Activated naive CD8-positive, alpha-beta T cell treated with anti-CD3 and anti-CD28 coated beads, Interleukin-2, amount 10 ng/mL, durations not matched to agents 7 days and 5 days (primary cell): ENCODE measurements at places on chromosomes 2 and 18.

DNA sequence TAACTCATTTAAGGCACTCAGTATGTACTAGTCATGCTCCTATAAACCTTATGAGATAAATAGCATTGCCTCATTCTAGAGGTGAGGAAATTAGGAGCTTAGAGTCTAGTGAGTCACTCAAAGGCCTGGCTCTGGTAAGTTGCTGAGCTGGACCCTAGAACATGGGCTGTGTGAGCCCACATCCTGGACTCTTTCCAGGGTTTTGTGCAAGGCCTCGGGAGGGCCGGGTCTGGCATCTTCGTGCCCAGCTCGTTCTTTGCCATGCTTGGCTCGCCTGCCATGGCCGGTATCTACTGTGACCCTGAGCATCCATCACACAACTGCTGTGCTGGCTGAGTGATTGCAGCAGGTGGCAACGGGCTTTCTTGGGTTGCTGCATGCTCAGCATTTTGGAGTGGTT lies 168.0 kb downstream of the LPIN1 start:
- DNase-seq, result no peak

- DNase-seq, result no peak
These were observed 274.5 kb downstream of the PIK3C3 start for GRCh38 chr18:42229211-42230210.

DNA sequence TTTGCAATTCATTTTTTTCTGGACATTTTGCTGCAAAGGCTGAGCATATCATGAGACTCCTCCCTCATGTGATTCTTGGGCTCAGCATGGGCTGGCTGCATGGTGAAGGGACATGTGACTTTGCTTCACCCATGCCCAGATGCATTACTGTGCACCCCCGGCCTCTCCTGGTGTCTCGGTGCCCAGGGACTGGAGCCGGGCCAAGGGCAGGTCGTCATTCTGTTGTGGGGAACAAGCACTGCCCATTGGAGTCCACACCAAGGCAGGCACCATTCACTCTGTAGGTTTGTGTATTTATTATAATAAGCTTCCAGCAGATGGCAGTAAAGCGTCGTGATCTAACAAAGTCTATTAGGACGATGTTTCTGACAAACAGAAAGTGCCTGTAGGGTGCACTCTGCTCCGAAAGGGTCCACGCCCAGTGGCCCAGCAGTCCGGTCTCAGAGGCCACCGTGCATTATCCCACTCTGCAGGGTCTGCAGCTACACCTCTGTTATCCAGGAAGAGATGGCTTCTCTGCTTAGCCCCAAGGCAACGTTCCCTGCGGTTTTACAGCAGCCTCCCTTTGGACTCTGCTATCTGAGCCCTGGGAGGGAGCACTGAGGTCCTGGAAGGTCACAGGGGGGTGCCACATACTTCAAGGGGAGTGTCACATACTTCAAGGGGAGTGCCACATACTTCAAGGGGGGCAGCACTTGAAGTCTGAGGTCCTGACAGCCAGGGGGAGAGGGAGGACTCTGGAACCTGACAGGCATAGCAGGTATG lies 219.6 kb downstream of the TSN start:
- DNase-seq, result peak; percentile 53

DNA sequence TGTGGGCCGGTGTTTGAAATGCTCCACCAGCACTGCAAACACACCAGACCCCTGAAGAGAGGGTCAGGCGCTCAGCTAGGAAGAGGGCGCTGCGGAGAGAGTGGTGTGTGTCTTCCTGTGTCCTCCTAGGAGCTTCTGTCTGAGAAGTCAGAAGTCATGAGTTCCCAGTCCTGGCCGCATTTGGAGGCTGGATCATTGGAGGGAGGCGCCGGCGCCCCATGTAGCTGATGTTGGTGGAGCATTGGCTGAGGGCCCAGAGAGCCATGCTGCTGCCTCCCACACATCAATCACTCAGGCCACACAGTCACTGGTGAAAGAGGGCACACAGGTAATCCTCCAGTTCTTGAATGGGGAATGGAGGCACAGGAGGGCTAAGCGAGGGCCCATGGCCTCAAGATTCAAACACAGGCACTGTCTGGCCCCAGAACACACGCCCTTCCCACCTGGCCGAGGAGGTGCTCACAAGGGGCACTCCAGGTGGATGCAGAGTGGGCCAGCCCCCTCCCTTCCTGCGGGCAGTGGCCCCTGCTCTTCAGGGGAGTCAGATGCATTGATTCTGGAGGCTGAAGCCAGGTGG lies 66.3 kb downstream of the RRM2 start:
- DNase-seq, result no peak

DNA sequence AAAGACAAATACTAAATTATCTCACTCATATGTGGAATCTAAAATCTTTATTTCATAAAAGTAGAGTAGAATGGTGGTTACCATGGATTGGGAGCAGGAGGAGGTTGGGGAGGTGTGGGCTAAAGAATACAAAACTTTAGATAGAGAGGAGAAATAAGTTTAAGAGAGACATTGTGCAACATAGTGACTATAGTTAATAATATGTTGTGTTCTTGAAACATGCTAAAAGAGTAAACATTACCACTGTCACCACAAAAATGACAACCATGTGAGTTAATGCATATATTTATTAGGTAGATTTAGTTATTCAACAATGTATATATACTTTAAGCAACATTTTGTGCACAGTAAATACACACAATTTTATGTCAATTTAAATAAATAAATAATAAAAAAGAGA lies 128.5 kb upstream of the COL3A1 start:
- no peak for DNase-seq

DNA sequence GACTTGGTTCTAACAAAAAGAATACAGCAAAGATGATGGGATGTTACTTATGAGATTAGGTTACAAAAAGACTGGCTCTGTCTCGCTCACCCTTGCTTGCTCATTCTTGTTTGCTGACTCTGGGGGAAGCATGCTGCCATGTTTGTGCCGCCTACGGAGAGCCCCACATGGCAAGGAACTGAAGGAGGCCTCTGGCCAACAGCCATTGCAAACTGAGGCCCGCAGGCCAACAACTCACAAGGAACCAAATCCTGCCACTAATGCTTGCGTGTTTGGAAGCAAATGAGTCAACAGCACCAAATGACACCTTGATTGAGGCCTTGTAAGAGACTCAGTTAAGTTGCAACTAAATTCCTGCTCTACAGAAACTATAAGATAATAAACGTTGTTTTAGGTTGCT lies 297.6 kb upstream of the STON1 start:
- DNase-seq, result no peak

DNA sequence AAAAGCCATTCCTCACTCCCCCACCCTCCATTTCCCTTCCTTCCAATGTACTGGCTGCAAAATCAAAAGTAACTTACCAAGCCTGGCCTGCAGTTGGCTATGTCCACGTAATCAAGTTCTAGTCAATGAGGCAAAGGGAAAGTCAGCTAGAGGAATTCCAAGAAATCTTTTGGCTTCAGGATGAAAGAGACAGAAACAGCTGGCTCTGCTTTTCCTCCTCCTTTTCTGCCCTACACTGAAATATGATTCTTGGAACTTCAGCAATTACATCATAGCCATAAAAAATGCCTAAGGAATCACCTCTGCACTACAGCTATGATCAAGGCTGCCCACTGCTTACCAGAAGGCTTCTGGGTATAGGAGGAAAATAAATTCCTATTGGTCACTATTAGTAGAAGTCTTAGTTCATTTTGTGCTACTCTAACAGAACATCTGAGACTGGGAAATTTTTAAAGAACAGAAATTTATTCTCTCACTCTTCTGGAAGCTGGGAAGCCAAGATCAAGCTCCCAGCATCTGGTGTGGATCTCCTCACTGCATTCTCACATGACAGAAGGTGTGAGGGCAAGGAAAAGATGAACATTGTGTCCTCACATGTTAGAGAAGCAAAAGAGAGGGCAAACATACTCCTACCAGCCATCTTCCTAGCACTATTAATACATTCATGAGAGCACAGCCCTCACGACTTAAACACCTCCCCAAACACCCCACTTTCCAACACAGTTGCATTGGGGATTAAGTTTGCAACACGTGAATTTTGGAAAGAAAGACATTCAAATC lies 219.9 kb downstream of the TMX3 start:
- no peak for DNase-seq

DNA sequence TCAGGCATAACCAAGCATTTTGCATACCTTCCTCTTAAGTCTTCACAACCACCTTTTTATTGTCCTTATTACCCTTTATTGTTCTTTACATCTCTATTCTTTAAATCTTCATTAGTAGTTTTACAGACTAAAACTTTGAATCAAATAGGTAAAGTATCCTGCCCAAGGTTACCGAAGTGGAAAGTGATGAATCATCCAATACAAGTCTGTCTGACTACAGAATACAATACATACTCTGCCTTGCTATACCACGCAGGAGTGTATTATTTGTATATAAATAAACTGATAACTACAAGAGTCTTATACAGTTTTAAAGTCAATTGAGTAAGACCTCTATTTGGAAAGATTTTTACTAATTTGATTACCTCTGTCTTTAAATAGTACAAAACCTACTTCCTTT lies 196.0 kb downstream of the ZEB2 start:
- no peak for DNase-seq

DNA sequence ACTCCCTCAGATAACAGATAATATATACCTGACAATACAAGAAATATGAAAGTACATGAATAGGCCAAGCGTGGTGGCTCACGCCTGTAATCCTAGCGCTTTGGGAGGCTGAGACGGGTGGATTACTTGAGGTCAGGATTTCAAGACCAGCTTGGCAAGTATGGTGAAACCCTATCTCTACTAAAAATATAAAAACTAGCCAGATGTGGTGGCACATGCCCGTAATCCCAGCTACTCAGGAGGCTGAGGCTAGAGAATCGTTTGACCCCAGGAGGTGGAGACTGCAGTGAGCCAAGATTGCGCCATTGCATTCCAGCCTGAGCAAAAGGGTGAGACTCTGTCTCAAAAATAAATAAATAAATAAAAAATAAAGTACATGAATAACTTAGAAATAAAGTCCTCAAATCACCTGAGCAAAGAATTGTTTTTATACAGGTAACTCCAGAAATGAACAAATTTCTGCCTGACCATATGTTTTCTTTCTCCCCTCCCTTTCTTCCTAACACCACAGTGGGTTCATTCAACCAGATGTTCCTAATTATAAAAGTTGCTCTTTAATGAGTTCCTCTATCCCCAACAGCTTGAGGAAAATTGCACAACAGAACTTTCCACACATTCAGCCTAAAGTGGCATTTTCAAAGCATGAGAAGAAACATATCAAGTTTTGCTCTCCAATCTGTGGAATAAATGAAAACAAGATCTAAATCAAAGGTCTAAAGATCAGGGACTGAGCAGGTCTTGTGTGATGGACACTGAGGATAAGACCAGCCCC lies 33.6 kb upstream of the AP1S3 start:
- DNase-seq, result no peak

- DNase-seq, result no peak
These were observed 41.9 kb downstream of the LHCGR start for GRCh38 chr2:48713647-48714046.

GRCh38 chr2:28702415-28702861 lies 49.2 kb upstream of the PPP1CB start:
- DNase-seq, result no peak

DNA sequence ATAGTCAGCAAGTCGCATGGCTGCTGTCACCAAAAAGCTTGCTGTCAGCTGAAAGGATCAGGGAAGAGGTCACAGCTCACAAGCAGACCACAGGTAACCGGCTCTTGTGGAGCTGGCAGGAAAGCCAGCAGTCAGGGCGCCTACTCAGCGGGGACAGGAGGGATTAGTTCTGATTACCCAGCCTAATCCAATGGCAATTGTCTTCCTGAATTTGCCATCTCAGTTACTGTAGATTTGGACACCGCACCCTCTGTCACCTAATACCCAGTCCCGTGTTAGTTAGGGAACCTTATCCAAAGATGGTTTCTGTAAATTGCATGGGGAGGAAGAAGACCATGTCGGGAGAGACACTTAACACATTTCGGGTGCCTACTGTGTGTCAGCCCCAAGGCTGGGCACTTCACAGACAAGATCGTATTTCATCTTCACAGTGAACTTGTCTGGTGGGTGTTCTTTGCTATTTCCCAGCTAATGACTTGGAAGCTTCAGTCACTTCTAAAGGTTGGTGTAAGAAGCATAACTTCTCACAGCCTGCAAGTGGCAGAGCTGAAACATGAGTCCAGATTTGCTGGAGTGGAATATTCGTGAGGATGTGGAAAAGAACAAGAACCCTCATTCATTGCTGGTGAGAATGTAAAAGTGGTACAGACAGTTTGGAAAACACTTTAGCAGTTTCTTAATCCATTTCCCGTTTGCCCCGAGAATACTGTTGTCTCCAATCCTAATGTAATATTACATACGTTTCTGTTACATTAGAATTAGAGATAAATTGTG lies 9.9 kb downstream of the ALPK2 start:
- DNase-seq, result no peak

DNA sequence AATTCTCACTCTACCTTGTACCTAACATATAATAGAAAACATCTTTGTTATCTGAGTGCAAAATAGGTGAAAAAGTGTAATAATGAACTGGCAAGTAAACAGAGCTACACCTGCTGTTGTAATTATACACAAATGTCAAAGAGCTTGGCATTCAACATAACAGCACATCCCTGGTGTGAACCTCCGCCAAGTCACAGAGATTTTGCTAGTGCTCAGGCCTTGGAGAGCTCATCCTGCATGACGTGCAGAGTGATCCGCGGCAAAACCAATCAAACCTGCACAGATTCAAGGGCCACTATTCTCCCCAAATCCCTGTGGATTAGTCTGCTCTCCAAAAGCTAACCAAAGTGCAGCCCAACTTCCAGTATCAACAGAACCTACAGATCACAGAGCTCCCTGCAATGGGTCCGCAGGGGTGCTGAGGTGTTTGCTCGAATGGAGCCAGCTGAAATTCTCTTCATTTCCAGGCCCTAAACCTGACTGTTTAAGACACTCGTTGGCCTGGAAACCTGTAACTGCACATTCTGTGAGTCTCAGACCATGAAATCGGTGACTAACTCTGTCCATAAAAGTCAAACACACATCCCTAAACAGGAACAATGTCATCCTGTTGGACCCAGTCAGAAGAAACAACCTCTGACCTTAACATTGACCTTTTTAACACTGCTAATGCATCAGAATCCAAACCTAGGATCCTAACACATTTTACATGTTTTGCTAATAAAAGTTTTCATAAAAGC lies 111.8 kb downstream of the EPB41L3 start:
- DNase-seq, result no peak

- DNase-seq, result no peak
These were observed 38.0 kb downstream of the SLC9A4 start for GRCh38 chr2:102510791-102511575.

DNA sequence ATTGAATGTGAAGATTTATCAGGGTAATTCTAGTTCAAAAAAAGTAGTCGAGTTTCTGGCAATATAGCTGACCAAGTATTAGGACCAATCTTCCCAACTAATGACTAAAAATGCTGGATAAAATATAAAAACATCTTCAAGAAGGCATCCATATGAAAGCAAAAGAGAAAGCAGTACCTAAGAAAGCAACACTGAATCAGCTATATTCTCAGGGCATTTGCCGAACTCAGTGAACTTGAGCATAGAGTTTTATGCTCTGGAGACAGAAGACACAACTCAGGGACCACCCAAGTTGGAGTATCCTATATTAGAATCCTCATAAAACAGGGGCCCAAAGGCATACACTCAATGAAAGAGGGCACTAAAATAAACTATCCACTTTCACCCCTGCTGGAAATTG lies 103.7 kb upstream of the HNRNPA3 start:
- DNase-seq, result no peak
